ENCODE measurements at places on chromosomes 11 and 22.

DNA sequence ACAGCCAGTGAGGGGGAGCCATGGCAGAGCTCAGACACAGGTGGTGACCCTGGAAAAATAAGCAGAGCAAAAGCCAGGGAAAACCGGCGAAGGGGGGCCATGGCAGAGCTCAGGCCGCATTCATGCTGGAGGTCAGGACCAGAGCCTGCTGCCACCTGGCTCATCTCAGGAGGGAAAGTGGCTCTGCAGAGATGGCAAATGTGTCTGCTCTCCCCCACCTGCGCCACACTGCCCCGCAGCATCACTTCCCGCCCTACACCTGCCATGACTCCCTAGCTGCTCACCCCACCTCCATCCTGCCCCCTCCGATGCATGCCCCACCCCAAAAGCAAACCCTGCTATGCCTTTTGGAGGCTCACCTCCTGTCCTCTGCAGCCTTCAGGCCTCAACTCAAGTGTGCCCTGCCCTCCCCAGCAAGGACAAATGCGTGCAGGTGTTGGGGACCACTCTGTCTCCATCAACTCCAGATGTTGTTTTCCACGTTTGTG lies 123.2 kb upstream of the FGF3 start:
- no peak for DNase-seq

DNA sequence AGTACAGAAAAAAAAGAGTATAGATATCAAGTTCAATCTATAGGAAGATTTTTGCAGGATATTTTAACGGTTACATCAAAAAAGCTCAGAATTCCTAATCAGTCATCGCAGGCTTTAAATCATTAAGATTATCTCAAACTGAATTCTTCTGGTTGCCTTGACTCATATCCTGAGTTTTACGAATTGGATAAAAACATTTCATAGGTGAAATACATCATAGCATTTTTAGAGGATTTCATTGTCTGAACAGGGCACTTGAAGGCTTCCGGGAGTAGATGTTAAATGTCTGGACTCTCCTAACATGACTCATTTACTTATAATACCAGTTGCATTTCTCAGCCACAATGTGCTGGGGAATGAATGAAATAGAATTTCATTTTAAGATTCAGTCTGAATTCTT lies 2216.6 kb upstream of the RAG2 start:
- DNase-seq, result no peak

GRCh38 chr11:13972944-13973343 lies 10.4 kb downstream of the SPON1 start:
- DNase-seq, result no peak

DNA sequence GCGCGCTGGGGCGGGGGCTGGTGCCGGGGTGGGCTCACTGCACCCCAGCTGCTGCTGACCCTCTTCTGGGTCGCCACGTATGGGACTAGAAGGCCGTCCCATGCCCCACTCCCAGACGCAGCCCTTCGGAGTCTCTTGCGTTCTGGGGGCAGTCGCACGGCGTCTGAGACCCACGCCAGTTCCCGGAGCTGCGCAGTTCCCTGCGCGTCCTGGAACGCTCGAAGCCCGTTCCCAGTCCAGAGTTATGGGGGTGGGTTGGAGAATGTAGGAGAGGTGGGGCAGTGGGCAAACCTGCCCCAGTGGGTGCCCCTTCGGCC lies 375 bp downstream of the LAYN start:
- DNase-seq, result no peak

DNA sequence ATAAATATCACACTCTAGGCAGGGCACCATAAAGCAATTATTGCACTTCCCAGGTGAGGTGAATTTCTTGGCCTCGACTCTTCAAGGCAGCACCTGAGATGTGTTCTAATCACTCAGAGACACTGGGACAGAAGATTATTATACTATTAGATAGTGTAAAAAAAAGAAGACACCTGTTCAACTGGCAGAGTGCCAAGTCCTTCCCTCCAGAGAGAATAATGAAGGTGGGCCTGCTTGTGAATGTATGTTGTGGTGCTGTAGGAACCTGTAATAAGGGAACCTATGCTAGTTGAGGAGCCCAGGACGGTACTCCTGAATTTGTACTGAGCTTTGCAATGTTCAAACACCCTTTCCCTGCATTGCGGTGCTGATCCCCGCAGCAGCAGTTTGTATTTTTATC lies 107.5 kb downstream of the NXPE2 start:
- no peak for DNase-seq

GRCh38 chr11:120441592-120441991 lies 70.0 kb upstream of the GRIK4 start:
- DNase-seq, result no peak

GRCh38 chr11:132028380-132029240 lies 658.2 kb downstream of the NTM start:
- DNase-seq, result no peak

All from kidney (tissue), 22 donors.